Stimulated activated CD8-positive, alpha-beta memory T cell treated with anti-CD3 and anti-CD28 coated beads, Interleukin-7, amount 100 ng/mL, for 1 hour (primary cell): ENCODE measurements at places on chromosomes 7 and 10.

DNA sequence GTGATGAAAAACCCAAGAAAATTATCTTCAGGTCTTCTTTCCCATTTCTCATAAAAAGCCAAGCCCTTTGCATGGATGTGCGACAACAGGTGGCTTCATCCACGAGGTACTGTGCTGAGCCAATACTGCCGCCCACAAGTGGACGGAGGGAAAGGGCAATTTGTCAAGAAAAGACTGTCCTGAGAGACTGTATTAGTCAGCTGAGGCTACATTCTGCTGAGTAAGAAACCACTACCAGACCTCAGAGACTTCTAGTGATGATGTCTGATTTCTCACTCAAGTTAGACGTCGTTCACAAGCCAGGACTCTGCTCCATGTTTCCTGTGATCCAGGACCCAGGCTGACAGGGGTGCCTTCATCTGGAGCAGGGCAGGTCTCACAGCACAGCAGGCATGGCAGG lies 171.5 kb upstream of the CDCA7L start:
- DNase-seq: no peak

- DNase-seq: no peak
Observed at GRCh38 chr10:109277456-109277855, 645.9 kb downstream of the XPNPEP1 start.

DNA sequence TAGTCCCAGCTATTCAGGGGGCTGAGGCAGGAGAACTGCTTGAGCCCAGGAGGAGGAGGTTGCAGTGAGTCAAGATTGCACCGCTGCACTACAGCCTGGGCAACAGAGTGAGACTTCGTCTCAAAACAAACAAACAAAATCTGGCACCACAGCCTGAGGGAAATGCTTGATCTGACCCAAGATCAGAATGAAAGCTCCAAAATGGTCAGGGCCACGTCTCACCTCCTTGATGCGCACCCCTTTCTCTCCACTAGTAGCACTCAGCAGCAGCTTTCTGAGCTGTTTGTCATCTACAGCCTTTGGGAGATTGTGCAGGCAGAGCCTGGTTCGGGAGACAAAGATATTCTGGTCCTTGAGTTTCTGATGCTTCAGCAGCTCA lies 22.7 kb downstream of the RBM28 start:
- no peak for DNase-seq

DNA sequence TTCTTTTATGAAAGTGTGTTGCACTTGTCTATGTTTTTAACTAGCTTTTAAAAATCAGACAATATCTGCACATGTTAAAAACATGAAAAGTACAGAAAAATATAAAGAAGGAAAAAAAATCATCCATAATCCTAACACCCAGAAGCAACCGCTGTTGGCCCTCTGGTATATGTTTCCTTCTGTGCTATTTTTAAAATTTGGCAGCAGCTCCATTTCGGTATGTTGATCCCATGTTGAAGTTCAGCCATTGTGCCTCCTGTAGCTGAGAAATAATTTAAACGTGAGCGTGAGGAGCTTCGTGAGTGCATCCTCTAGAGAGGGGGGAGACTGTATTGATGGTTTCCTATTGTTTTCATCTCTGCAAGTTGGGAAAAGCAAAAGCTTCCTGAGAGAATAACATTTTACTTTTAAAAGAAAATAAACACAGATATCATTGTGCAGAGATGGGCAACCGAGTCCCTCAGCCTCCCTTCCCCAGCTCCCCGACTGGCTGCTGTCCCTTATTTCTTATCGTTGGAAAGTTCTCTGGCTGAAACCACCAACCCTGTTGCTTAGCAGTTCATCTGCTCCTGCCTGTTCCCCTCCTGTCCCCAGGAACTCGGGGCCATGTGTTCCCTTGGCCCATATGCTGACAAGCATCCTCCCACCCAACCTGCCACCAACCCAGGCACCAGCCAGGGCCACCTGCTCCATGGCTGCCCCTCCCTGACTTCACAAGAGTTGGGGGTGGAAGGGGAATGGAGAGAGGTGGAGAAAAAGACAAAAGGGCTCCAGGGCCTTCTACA lies 499.1 kb upstream of the PODXL start:
- no peak for DNase-seq

DNA sequence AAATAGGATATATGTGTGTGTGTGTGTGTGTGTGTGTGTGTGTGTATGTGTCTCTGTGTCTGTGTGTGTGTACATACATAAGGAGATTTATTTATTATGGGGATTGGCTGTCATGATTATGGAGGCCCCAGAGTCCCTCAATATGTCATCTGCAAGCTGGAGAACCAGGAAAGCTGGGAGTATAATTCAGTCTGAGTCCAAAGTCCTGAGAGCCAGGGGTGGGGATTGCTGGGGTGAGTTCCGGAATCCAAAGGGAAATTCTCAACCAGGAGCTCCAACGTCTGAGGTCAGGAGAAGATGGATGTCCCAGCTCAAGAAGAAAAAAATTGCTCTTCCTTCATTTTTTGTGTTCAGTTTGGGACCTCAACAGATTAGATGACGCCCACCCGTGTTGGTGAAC lies 50.7 kb upstream of the PLPP4 start:
- DNase-seq: no peak
